T-helper 1 cell (primary cell): ENCODE measurements at places on chromosomes 7 and 10.
A peak's percentile ranks its signal among the peaks of the same experiment; 100 is the strongest.

GRCh38 chr7:149872419-149873073 lies 1.2 kb upstream of the ATP6V0E2 start:
- DNase-seq = no peak

DNA sequence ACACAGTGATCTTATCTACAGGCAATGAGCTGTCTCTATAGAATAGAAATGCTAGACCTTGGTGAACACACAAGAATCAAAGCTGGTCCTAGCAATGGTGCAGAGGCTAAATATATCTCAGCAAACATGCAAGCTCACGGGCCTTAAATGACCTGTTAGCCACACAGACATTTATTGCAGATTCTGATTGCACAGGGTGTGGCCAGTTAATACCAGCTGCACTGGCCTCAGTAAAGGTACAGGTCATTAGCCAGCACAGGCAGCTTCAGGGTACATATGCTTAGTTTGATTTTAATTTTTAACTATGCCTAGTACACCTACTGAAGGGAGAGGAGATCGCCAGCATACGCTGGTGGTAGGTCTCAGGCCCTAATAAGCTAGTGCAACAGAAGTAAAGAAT lies 265.4 kb upstream of the DGKB start:
- DNase-seq = no peak

DNA sequence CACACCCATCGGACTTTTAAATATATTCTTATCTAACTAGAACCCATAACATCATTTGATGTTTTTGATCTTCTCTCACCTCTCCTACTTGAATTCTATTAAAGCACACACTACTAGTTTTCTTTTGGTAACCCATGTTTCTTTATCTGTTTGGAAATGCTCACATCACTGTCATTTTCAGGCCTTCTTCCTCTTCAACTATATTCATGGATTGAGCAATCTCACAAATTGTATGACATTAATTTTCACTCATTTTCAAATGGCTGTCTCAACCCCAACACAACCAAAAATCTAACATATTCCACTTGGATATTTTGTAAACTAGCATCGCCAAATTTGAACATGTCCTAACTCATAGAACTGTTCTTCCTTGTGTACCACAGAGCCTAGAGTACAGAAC lies 488.0 kb upstream of the SEMA3A start:
- no peak for DNase-seq

- peak; percentile 40 for DNase-seq
Measured at GRCh38 chr10:86536294-86536861, 14.8 kb upstream of the WAPL start.

DNA sequence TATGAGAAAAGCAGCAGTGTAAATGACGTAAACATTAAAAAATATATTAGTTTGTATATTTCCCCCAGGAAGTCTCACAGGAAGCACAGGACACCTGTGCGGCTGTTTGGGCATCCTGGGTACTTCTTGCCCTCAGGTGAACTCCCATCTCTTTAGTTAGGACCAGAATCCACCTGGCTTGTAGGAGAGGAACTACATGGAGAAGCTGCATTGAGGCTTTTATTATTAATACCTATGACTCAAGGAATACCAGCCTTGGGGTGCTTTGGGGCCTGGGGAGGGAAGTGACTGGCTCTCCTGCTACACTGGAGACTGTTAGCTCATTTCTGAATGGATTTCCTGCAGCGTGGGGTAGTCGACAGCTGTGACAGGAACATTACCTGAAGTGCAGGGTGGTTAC lies 40.0 kb upstream of the GSDME start:
- no peak for DNase-seq

GRCh38 chr10:117241541-117242462 lies 888 bp downstream of the SLC18A2 start:
- DNase-seq = no peak
